Stimulated activated CD4-positive, alpha-beta T cell treated with anti-CD3 and anti-CD28 coated beads, Interleukin-12 subunit alpha, Interleukin-12 subunit beta, amount 100 ng/mL, for 24 hours (primary cell): ENCODE measurements at places on chromosomes 11 and 22.
A peak's percentile ranks its signal among the peaks of the same experiment; 100 is the strongest.

- no peak for DNase-seq
These were observed 135.9 kb downstream of the FDX1 start for GRCh38 chr11:110565357-110566336.

DNA sequence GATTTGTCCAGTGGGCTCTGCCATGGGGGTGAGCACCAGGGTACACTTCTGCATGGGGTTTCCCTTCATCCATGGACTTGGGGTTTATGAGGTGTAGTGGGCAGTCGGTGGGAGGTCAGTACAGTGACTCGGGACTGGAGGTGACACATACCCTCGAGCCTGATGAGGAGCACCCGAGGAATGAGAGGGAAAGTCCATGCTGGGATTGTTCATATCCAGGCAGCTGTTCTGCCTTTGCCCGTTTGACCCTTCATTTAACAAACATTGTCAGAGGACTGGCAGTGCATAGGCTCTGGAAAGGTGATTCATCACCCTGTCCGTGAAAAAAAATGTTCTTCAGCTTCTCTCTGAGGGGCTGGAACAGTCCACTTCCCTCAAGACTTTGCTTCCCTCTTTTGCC lies 2.7 kb downstream of the NAV2 start:
- no peak for DNase-seq

GRCh38 chr11:71999362-71999761 lies 653 bp downstream of the IL18BP start:
- DNase-seq = no peak

DNA sequence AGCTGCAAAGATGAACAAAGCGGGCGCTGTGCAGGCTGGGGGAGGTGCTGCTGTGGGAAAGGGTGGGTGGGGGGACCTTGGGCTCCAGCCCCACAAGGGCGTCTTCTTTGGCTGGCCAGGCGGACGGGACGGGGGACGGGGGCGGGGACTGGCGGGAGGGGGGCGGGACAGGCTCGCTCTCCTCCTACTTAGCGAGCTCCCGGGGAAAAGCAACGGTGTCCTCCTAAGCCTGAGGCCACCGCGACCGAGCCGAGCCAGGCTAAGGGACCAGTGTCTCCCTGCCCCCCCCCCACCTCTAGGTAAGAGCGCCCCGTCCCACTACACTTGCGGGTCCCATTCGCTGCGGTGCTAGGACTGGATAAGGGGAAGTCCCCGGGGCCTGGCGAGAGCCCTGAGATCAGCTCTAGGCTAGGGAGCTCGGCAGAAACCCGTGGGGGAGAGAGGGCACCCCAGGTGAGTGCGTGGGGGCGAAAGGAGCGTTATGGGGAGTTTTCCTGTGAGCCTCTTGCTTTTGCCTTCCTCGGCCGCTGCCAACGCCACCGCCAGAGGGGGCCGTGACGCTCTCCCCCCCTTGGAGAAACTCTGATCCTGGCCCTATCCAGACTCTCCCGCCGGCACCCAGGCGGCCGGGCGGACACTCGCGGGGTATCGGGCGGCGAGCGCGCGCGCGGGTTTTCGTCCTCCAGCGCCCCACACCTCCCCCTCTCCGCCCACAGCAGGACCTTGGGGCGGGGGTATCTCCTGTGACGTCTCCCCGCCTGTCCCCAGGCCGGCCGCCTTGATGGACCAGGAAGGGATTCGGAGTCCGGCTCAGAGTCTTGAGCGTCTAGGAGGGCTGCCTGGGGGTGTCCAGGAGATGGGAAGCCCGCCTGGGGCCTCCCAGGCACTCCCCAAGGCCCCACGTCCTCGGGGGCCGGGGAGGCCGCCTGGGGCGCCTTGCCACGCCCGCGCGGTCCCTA lies at the start of gene PHLDB1:
PHLDB1 (plus strand) TSS at position 215 of the 959 bp plus-strand sequence. CDS start 6,222 bp downstream, outside the sequence.
- DNase-seq = no peak

- no peak for DNase-seq
These were observed 10.4 kb downstream of the OR51B4 start for GRCh38 chr11:5291207-5291838.

DNA sequence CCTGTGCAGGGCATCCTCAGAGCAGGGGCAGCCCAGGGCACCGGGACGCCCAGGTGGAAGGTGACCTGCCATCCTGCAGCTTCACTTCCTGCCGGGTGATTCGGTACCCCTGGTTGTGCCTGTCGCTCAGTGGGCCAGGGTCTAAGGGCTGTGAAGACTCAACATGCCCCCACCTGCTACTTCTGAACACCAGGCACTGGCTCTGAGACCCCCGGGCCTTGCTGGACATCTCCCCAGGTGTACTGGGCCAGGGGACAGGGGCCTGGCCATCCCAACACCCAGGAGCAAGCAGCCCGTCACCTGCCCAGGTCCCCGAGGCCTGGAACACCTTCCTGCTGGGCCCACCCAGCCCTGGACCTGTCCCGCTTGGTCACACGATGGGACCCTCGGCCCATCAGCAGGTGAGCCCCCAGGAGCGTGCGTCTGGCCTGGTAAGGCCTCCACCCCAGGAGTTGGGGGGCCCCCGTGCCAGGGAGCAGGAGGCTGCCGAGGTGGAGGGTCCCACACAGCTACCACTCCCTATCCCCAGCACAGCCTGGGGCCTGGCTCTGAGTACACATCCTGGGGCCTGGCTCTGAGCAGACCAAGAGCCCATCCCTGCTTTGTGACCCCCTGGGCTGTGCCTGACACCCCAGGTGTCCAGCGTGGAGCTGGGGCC lies 3.9 kb upstream of the MUC5B start:
- no peak for DNase-seq

GRCh38 chr11:116169776-116170175 lies 603.0 kb downstream of the BUD13 start:
- no peak for DNase-seq

DNA sequence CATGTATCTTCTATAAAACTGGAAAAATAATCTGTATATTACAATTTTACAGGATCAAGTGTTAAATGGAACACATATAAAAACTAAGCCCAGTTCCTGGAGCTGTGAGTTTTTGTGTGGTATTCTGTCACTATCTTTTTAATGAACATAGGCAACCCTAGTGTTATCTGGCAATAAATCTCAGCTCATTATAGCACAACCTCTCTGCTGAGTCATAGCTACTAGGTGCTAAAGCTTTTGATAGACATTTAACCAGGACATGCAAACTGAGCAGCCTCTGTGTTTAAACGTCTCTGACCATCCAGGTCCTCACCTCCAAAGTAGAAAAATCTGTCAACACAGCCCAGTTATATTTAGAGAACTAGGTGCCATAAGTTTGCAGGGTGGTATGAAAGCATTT lies 91.0 kb upstream of the CARD18 start:
- no peak for DNase-seq

- DNase-seq = no peak
These were observed 6.8 kb downstream of the CCDC86 start for GRCh38 chr11:60848714-60849151.

- no peak for DNase-seq
These were observed 6.5 kb upstream of the NPAS4 start for GRCh38 chr11:66414120-66414934.

DNA sequence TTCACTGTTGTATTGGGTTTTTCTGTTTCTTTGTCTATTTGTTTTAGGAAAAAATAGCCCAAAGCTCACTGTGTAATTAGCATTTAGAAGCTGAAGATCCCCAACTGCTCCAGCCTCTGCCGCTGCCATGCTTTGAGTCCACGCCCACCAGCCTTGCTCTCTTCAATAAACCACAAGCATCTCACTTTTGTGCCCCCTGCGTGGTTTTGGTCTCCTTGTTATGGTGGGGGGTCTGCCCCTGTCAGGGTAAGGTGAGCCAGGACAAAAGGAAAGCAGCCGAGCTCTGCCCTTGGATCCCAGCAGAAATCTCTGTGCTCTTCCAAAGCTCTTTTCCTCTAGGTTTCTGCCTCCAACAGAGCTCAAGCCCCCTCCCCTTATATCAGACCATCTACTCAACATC lies 4.2 kb downstream of the SCGB1A1 start:
- no peak for DNase-seq

DNA sequence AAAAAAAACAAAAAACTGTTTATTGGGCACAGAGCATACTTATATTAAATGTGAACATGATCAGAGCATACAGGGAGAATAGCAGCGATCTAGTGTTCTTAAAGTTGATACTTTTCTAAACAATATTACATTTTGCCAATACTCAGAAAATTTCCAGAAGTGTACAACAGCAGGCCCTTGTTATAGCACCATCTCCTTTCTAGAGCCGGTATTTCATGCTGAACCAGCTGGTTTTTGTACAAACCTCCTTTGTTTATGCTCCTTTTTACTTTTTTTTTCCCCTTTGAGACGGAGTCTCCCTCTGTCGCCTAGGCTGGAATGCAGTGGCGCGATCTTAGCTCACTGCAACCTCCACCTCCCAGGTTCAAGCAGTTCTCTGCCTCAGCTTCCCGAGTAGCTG lies 90.7 kb downstream of the PPP6R3 start:
- DNase-seq = no peak

DNA sequence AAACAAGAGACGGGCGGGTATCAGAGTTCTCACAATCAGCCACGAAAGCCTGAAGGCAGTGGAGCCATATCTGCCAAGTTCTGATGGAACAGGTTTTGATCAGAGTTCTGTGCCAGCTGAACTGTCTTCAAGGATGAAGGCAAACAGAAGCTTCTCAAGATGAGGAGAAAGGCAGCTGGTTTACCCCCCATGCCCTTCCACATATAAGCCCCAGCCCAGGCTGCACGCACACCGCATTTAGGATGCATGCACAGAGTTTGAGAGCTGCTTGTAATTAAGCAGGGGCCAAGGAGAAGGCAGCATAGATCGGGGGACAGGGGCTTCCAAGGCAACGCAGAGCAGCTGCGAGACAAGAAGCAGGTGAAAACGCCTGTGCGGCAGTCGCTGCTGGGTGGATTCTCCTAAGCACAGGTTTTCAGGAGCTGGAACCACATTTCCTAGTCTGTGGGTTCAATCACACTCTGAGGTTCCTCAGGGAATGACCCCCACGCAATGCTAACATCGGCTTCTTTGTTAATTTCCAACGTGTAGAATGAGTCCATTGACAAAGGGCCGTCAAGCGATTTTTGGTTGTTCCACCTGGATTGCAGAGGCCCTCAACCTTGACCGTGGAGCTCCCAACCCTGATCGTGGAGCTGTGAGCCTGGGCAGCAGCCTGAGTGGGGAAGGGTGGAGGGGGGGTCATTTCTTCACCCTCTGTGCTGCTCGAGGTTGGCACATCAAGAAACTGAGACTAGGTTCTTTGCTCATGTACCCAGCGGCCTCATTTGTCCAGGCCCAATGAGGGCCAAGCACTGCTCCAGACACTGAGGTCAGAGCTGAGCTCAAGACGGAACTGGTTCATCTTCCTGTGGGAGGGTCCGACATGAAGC lies 81.7 kb upstream of the SHISAL1 start:
- DNase-seq = no peak

DNA sequence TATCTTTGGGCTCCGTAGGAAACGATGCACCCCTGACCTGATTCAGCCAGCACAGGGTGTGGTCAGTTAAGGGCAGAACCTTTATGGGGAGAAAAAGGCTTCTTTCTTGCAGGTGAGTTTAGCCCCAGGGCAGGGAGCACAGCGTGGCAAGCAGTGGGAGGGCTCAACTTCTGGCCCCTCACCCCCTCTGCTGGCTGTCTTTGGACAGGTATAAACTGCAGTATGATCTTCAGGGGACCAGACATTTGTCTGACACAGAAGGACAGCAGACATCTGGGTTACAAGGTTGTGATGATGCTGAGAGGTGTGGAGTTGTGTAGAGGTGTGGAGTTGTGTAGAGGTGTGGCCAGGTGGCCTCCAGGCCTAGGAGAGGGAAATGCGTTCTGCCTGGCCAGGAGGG lies 324.0 kb upstream of the PLET1 start:
- DNase-seq = no peak

DNA sequence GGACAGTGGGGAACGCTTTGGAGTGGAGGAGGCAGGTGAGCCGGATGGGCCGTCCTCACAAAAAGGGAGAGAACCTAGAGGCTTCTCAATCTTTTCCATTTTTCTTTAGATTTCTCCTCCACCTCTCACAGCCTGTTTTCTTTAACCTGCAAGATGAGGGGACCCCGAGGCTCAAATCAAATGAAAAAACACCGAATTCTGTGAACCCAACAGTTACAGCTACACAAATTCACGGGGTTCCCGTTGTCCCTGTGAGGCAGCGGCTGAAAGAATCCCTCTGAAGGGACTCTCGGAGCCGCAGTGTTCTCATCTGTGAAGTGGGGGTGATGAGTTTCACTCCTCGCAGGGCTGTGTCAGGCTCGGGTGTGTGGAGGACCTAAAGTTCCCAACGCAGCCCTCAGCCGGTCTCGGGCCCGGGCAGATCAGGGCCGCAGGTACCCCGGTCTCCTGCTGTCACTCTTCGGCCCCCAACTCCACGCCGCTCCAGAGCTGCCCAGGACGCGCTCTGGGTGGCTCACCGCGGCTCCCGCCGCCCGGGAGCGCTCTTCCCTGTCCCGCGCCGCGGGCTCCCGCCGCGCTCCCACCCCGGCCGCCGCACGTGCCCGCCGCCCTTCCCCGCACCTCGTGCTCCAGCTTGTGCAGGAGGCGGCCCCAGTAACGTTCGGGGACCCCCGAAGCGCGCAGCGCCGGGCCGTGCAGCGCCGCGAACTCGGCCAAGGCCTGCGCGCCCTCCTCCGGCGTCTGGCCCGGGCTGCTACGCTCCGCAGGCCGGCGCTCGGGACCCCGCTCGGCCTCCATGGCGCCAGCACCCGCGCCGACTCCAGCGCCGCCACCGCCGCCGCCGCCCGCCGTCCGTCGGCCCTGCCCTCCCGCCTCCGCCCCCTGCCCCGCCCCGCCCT lies at the start of gene TTLL12:
TTLL12 (minus strand) TSS at position 863 of the 899 bp plus-strand sequence; CDS start at position 798, 65 bp downstream.
- DNase-seq = peak; percentile 31

DNA sequence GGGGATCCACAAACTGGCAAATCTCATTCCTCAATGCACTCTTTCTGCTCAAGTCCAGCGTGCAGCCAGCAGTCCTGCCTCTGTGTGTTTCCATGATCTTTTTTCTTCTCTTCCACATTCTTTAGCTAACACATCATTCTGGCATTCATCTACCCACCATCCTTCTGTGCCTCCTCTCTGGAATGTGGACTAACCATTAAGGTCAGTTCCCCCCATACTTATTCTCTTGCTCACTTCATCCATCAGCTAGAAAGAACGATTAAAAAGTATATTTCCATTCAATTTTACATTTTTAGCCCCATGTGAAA lies 7.8 kb downstream of the KIRREL3 start:
- no peak for DNase-seq

DNA sequence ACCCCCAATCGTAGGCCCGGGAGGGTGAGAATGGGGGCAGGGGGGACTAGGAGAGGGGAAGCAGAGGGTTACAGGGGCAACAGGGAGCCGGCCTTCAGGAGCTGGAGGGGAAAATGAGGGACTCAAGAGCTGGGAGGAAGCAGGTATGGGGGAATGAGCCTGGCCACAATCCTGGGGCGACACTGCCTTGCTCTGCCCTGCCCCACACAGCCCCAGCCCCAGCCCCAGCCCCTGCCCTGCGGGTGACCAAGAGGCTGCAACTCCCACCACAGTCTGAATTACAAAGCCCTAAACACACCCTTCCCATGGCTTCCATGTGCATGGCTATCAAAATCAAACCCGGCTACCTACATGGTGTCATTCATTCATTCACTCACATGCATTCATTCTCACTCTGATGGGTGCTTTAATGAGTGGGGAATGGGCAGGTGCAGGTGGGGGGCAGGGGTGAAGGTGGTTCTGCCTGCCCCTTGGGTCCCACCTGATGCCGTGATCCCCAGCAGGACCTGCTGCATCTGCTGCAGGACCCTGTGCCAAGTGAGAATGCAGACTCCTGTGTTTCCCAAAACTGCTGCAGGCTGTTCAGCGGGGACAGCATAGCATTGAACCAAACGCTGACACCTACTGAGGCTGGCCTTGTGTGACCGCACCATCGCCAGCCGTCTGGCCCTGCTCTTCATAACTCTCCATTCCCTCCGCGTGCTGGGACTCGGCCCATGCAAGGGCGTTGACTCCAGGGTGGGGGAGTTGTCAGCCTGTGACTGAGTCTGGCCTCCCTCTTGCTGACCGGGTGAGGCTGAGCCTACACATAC lies 9.5 kb upstream of the LINC01488 start:
- DNase-seq = no peak
